AG04449 (cell line): ENCODE measurements at places on chromosomes 2 and 18.

DNA sequence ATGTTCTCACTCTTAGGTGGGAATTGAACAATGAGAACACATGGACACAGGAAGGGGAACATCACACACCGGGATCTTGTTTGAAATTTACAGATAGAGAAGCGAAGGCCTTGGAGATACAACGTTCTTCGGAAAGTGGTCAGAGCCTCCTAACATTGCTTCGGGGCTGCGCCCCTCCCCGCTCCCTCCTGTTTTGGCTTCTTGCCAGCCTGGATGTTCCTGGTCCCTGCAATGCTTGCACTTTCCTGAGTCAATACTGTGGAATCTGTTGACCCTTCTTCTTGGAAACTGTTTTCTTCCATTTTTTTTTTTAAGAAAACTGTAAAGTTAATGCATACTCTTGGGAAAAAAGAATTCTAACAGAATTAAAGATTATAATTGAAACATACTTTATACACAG, 360.8 kb downstream of the SOCS6 start:
- no peak for DNase-seq

GRCh38 chr2:123518367-123518766, 506.7 kb upstream of the CNTNAP5 start:
- no peak for DNase-seq

- DNase-seq = no peak
These were observed 19.8 kb downstream of the HDAC4 start for GRCh38 chr2:239380831-239381708.

DNA sequence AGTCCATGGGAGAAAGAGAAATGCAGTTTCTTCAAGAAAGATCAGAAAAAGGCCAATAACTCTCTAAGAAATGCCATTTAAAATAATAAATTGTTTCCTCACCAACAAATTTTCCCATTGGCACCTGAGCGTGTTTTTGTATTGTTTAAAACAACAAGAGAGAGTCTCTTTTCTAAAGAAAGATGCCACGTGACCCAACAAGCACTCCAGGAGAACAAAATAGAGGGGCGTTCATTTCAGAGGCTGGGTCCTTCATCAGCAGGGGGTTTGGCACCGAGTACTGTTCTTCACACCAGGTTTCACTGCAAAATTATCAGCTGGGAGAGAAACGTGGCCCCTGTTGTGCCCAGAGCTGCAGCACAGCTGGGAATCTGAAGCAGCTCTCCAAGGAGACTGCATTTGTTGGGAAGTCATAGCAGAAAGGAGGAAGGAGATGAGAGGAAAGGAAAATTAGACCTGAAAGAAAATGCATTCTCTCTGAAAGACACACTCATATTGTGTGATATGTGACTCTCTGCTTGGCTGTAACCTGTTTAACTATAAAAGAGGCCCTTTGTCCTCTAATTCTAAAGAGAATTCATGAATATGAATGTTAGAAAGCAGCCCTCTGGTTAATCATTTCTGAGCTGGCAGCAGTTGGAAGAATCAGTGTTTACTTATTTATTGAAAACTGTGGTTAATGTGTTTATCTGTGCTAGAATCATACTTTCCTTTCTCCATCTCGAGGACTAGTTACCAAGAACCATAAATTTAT, 205.3 kb upstream of the CDH20 start:
- DNase-seq = no peak

GRCh38 chr2:193527146-193527545, 1332.4 kb upstream of the TMEFF2 start:
- DNase-seq = no peak

GRCh38 chr18:25650201-25650941, 298.4 kb upstream of the ZNF521 start:
- peak; percentile 93 for DNase-seq

GRCh38 chr2:85170938-85171475, 37.8 kb downstream of the TCF7L1 start:
- no peak for DNase-seq

GRCh38 chr18:66630831-66631230, 26.9 kb upstream of the CDH19 start:
- DNase-seq = no peak

DNA sequence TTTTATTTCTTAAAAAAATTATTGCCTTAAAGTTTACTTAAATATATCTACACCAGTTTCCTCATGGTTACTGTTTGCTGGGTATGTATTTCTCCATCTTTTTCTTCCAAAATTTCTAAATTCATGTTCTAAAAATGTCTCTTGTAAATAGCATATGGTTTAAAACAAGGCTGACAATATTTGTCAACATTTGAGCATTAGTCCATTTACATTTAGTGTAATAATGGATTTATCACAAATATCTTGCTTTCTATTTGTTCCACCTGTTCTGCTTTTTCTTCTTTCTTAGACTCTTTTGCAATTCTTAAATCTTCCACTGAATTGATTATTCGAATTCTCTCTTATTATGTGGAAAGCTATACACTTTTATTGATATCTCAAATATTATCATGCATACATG, 87.7 kb upstream of the SMAD7 start:
- DNase-seq = no peak

GRCh38 chr18:62979900-62980299, 264.6 kb downstream of the PHLPP1 start:
- DNase-seq = no peak

GRCh38 chr18:48815581-48816324, 135.0 kb downstream of the SMAD7 start:
- DNase-seq = no peak

DNA sequence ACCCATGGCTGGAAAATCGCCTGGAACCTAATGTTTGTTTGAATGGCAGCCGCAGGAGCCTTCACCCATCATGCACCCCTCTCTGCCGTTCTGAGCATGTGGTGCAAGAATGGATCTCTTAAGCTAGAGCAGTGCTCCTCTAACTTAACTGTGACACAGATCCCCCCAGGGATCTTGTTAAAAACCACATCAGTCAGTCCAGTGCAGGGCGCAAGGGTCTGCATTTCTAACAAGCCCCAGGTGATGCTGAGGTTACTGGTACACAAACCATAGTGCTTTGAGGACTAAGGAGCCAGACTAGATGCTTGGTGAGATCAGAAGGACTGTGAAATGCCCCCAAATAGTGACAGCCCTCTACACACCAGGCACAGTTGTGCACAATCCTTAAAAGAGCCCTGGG, 87.1 kb upstream of the KCTD1 start:
- no peak for DNase-seq

- DNase-seq = no peak
These were observed 60.9 kb downstream of the SOWAHC start for GRCh38 chr2:109674894-109675534.

DNA sequence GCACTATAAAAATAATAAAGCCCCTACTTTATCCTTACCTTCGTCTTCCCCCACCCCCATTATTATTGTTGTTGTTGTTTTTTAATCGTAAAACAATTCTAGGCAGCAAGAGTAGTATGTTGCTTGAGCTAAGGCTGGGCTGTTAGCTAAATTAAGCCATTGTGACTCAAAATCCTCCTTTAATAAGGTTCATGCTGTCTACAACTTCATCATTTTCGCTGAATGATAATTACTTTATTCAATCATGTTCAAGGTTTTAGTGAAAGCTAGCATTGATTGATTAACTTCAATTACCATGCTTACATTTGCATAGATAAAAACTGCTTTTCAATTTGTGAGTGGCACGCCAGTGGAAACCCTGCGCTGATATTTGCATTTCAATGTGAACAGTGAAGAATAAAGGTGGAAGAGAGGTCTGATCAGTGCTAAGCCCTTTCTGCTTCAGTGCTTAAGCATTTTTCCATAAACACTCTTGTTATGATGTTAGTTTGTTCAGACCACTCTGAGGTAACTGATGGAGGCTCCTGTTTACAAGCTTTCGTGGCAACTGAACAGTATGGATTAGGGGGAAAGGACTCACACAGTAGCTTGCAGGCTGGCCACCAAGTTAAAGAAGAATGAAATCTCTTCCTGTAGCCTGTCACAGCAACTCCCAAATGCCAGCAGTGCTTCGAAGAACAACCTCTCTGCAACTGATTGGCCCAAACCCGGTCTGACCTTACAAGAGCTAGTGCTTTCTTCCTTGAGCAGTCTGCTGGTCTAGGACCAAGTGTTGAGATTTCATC, 156.8 kb downstream of the GPD2 start:
- DNase-seq = no peak

GRCh38 chr2:20214566-20215182, 10.3 kb downstream of the SDC1 start:
- DNase-seq = no peak

DNA sequence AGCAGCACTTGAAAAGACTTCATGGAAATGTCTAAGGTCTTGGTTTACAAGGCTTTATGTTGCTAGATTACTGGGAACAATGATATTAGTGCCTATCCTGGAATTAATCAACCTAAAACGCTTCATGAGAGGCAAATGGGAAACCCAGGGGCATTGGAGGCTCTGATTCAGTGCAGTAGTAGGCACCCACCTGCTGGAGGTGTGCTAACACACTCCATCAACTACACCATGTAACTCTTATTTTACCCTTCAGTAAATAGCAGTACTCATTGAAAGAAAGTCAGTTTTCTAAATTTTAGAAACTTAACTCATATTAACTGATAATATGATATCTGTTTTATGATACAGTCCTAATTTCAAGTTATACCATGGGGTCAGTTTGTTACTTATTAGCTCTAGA, 17.4 kb upstream of the HNRNPA3 start:
- DNase-seq = no peak

DNA sequence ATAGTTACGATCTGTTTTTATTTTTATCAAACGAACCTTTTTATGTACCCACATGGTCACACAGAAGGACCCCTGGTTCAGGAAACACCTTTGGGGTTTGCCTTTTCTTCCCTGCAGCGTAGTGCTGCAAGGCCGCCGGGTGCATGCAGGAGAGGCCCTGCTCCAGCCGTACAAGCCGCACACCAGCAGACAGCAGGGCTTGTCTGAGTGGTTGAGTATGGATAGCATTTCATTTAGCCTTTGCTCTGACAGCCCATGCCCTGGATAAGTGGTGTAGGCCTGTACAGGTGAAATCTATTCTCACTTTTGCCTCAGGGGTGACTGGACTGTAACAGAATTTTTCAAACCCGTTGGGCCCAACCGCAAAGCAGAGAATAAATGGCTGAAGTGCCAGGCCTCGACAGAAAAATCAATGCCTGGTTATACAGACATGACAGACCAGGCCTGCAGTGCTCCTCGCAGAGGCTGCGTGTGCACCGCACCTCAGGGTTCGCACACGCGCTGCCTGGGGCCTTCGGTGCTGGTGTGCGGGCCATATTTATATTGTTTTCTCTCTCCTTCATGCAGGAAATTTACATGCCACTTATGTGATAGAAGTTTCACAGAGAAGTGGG, 279.1 kb downstream of the ZNF407 start:
- no peak for DNase-seq

DNA sequence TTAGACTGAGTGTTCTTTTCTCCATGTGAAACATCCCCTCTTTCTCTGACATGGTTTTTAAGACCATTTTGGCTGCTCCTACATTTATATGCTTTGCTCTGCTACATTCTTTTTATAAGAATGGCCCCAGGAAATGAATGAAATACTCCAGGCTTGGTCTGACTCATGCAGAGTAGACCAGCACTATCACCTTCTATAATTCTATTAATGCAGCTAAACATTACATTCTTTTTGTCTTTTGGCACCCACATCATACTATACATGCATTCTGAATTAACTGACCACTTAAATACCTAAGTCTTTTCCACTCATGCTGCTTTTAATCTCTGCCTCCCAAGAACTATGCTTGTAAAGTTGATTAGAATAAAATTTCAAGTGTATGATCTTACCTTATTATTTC, 94.1 kb downstream of the AAK1 start:
- no peak for DNase-seq

GRCh38 chr2:37659723-37660122, 11.7 kb downstream of the CDC42EP3 start:
- DNase-seq = no peak

- no peak for DNase-seq
These were observed 466.0 kb downstream of the PTH2R start for GRCh38 chr2:208872591-208872990.

DNA sequence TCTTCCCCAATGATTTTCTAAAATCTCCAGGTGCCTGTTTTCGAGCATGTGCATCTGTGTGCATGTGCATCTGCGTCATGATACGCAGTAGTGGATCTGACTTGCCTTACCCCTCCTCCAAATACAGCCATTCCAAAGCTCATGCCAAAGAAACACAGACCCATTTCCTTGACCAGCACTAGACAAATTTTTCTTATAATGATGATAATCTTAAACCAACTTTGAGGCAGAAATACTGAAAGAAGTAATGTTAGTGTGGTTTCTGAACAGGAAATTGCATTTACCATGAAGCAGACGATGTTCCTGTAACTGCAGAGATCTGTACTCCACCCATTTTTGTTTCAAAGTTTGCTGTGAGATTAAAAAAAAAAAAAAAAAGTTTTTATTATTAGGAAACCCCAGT, 25.6 kb downstream of the CYTIP start:
- DNase-seq = no peak

DNA sequence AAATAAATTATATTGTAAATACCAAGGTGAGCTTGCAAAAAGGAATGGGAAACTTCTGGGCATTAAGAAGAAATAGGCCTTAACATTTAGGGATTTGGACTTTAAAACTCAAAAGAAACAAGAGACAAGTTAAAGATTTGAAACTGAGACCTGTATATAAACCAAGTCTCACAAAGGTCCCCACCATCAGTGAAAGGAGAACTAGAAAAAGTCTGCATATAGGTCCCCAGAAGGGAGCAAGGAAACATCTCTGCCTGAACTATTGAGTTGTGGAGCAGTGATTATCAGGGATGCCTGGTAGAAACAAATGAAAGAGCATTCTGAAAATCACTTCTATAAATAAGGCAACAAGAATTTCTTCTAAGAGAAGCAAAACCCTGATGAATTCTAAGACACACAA, 30.5 kb upstream of the ITGAV start:
- no peak for DNase-seq

- no peak for DNase-seq
These were observed 43.9 kb upstream of the CSRNP3 start for GRCh38 chr2:165425556-165425955.

GRCh38 chr18:25247725-25248124, 104.2 kb downstream of the ZNF521 start:
- no peak for DNase-seq

GRCh38 chr2:127541809-127542208, 6.3 kb downstream of the MYO7B start:
- DNase-seq = no peak

DNA sequence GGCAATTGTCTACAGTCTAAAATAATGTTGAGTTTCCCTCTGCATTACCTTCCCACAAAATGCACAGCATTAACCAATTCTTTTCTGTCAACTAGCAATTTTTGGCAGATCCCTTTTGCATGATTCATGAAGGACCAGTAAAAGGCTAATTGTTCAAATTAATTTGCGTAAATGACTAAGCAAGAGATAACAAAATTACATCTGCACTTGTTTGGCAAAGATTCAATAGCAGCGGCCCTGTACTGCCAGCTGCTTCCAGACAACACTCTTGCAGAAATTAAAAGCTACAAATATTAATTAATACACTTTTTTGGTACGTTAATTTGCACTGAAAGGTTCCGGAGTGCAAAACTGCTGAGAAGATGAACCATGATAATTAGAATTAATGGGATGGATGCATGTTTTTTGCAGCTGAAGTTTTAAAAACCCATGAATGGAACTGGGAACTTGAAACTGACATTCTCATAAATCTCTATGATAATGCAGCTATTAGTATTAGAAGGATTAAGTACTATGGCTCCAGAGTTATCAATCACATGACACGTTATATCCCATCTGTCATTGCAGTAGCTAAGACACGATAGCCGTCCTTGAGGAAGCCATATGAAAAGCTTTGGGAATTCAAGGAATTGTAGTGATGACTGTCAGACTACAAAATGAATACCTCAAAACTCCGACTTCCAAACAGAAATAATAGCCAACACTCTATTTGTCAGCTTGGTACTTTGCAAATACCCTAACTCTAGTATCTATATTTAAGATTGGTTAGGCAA, 1268.3 kb upstream of the ACVR2A start:
- no peak for DNase-seq
